ENCODE measurements at places on chromosomes 7 and 10.

GRCh38 chr10:103951942-103952341 is 15.0 kb upstream of the SLK start:
- no peak for DNase-seq

GRCh38 chr7:111578754-111579153 is 16.5 kb upstream of the IMMP2L start:
- DNase-seq, result no peak

DNA sequence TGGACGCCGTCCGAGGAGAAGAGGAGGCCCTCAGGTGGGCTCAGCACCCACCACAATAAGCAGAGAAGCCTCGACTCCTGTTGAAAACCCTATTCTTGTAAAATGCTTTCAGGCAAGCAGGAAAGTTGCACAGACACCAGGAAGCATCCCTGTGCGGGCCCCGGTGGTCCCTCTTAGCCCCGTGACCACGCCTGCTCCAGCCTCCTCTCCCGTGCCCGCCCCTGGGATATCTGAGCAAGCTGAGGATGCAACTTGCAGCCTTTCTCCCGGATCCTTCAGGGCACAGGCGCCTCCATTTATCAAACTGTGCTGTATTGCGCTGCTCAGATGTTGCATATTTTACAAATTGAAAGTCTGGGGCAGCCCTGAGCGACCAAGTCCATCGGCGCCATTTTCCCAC is 72.7 kb downstream of the CFAP46 start:
- no peak for DNase-seq

DNA sequence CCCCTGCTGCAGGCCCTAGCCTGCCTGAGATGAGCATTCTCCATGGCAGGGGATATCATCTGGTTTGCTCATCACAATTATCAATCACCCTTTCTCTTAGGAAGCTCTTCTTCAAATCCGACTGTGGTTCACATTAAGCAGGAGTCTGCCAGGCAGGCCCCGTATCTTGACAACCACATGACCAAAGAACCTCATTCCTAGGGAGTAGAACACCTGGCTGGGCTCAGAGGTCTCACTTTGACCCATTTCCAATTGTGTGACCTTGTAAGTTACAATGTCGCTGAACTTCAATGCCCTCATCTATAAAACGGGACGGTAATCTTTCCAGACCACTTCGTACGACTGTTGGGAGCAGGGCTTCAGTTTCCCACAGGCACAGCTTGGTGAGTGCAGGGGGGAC is 156.4 kb upstream of the PCBD1 start:
- no peak for DNase-seq

Data from NCI-H524 treated with DMSO at 0.1 percent for 48 hours (cell line).